Hepatocyte (in vitro differentiated cells): ENCODE measurements at places on chromosomes 1 and 21. TPM values are rescaled to one million over a fixed set of nuclear protein-coding genes. Genes with fewer than 3 reads are reported as not detected.

The SMPDL3B gene
- 11.2 and 16.2 TPM in 2 replicates for polyA plus RNA-seq

The ADGRB2 gene
- 7.7 and 7.8 TPM in 2 replicates for polyA plus RNA-seq

The PSMB4 gene
- polyA plus RNA-seq = 71.4 and 96.3 TPM in 2 replicates

DNA sequence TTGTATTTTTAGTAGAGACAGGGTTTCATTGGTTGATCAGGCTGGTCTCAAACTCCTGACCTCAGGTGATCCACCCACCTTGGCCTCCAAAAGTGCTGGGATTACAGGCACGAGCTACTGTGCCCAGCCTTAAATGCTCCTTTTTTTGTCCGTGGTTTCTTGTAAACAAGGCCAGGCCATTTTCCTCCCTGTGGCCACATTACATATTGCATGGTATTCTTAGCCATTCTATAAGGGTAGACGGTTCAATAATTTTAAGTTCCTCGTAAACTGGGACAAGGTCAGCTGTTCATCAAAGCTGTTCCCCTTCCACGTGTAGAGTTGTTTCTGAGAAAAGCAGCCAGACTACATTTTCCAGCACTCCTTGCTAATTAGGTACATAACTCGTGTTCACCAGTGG, 10.3 kb upstream of the LUZP1 start:
- DNase-seq = no peak

GRCh38 chr1:55146781-55147180, 68.4 kb downstream of the USP24 start:
- DNase-seq = no peak

GRCh38 chr1:100396651-100397050, 44.3 kb downstream of the CDC14A start:
- DNase-seq = no peak

GRCh38 chr1:66354311-66355201, 179.4 kb upstream of the SGIP1 start:
- no peak for DNase-seq

- DNase-seq = peak; percentile 37
Measured at GRCh38 chr1:223000632-223001031, 142.4 kb downstream of the TLR5 start.

- peak; percentile 69 for DNase-seq
Measured at GRCh38 chr1:54310439-54311328, 95.5 kb downstream of the SSBP3 start.

GRCh38 chr1:180181048-180181447, 26.4 kb downstream of the QSOX1 start:
- peak; percentile 39 for DNase-seq

DNA sequence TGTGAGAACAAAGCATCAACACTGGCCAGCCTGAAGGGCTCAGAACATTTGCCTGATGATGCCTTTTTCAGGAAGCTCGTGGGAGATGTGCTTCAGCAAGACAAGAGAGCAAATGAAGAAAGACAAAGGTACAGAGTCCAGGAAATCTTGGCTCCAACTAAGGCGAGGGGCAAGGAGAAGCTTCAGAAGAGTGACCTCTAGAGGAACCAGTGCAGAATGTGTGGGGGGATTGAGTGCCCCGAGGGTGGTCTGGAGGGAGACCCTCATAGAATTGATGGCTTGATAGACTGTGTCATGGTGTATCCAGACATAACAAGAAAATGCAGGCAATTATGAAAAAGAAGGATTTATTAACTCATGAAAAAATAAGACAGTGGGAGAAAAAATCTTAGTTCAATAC, 15.3 kb upstream of the NLRP3 start:
- DNase-seq = no peak

DNA sequence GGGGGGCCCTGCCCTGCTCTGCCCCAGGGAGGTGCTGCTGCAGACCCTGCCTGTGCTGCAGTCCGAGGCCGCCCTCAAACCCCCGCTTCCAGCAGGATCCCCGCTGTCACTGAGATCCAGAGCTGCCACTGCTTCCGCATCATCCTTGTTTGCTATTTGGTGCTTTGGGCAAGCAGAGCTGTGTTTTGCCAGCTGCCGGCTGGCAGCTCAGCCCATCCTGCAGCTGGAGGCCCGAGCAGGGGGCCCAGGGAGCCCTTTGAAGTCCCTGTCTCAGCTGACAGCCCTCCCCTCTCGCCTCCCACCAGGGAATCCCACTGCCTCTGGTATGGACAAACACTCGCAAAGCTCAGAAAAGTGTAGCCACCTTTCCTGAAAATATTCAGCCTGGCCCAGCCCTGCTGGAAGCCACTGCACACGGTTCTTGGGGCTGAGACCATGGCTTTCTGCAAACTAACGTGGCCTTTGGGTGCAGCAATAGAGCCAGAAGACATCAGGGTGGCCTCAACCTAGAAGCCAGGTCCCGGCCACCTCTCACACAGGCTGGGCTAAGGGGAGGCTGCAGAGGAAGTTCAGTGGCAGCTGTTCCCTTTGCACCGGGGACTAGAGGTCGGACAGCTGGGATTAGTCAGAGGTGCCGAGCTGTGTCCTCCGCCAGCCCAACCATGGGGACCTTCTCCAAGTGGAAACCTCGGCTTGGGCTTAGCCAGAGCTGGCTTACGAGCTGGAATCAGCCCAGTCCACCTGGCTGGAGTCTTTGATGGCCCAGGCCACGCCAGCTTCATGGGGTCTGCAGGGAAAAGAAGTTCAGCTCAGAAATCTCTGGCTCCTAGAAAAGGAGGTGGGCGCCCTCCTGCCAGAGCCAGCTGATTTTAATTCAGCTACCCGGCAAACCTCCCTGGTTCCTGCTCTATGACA, 107.1 kb downstream of the SPSB1 start:
- peak; percentile 51 for DNase-seq

DNA sequence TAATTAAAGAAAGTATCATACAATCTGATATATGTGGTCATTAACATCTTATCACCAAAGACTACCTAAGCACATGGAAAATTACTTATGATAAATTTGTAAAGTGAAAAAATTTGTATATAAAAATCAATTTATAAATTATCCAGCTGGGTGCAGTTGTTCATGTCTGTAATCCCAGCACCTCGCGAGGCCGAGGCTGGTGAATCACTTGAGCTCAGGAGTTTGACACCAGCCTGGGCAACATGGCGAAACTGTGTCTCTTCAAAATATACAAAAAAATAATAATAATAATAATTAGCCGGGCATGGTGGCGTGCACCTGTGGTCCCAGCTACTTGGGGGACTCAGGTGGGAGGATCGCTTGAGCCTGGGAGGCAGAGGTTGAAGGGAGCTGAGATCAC, 82.8 kb upstream of the SYT6 start:
- no peak for DNase-seq

GRCh38 chr1:7528386-7529198, 242.5 kb upstream of the VAMP3 start:
- DNase-seq = no peak

DNA sequence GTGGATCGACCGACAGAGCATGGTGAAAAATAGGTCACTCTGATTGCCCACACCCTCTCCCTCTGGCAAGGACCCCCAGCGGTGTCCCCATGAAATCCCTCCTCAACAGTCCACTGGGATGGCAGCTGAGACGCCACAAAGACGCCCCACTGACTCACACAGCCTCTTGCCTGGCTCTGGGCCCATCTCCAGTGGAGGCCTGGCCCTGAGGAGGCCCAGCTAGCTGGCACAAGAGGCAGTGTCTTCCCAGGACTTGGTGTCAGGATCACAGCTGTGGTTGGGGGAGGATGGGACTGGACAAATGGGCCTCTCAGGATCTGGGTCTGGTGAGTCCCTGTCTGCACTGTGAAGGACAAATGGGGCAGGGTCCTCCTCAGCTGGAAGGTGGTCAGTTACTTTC, 4.6 kb downstream of the ALX3 start:
- DNase-seq = no peak

- no peak for DNase-seq
Measured at GRCh38 chr1:33185541-33185940, 3.7 kb upstream of the TRIM62 start.

- DNase-seq = no peak
Measured at GRCh38 chr1:41588334-41588875, 103.9 kb upstream of the EDN2 start.

DNA sequence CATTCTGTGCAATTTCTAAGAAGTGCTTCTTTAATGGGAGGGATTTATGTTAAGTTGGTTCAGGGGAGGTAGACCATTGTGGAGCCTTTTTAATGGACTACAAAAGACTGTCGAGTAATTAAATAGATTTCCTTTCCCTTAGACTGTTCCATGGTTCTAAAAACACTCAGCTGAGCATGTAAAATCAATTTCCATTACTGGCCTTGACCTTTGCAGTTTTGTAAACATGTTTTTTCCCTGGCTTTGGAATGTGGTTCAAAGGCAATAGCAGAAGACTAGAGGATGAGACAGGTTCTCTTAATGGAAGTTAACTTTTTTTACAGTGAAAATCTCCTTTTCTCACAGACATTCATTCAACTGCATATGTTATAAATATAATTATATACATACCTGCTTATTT, 37.6 kb upstream of the BTG3 start:
- no peak for DNase-seq

DNA sequence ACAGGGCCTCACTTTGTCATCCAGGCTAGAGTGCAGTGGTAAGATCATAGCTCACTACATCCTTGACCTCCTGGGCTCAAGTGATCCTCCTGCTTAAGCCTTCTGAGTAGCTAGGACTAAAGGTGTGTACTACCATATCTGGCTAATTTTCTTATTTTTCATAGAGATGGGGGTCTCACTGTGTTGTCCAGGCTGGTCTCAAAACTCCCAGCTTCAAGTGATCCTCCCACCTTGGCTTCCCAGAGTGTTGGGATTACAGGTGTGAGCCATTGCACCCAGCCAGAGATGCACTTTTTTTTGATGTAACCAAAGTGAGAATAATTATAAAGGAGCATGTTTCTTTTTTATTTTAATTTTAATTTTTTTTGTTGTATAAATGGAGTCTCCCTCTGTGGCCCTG, 28.4 kb downstream of the CLIC4 start:
- no peak for DNase-seq

DNA sequence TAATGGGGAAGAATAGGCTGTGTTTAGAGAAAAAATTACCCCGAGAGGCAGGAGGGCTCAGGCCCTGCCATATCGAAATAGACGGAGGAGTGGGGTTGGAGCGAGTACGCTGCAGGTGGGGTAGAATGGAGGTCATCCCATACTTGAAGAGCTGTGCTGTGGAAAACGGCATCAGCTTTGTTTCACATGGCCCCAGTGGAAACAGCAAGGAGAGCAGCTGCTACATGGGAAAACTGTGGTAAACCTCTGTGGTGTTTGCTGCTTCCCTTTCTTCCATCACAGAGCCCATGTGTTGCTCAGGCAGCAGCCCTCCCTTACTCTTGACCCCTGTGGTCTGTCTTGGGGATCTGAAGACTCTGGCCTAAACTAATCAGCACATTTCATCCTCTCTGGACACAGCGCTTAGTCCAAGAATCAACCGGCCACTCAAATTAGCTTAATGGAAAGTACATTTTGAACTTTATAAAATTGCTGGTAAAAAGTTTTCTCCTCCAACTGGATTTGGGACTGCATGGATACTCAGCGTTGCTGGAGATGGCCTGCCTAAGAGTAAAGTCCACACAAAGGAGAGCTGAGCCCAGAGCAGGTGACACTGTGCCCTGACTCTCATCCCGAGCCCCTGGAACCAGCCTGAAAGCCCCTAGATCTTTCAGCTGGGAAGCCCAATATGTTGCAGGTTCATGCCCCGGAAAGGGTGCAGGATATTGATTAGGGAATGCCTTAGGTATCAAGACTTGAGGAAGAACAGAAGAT, 127.1 kb upstream of the GADD45A start:
- DNase-seq = no peak

DNA sequence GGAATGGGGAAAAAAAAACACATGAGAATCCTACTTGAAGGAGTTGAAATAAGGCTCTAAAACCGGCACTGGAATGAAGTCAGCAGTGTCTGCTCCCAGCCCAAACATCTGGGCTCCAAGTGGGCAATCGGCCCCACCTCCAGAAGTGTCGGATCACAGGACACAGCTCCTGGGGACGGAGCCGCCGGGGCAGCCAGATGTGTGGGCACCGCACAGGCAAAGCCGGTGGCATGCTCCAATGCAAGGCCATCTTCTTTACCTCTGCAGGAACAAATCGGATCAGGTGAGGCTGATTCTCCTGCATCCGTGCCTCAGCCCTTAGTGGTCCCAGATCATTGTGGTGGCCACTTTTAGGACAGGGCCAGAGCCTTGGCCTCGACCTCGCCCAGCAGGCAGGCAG, 156.7 kb downstream of the PRDM16 start:
- no peak for DNase-seq
